H54 (cell line): ENCODE measurements at places on chromosomes 2 and 18.

DNA sequence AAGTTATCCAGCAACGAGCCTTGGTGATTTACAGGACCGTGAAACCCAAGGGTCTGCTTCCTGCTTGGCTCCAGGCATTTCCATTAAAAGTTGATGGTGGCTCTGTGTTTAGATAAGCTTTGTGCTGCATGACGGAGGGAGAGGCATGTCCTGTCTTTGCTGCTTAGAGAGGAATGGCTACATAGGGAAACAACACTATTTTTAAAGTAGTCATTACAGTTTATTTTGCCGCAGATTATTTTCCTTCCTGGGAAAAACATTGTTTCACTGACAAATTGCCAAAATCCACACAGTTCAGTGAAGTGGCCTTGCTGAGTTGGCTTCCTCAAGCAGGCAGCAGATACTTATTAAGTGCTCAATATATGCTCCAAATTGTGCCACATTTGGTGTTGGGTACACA lies 98.5 kb downstream of the THSD7B start:
- no peak for DNase-seq

GRCh38 chr2:138201286-138201685 lies 237.0 kb downstream of the HNMT start:
- DNase-seq: no peak

DNA sequence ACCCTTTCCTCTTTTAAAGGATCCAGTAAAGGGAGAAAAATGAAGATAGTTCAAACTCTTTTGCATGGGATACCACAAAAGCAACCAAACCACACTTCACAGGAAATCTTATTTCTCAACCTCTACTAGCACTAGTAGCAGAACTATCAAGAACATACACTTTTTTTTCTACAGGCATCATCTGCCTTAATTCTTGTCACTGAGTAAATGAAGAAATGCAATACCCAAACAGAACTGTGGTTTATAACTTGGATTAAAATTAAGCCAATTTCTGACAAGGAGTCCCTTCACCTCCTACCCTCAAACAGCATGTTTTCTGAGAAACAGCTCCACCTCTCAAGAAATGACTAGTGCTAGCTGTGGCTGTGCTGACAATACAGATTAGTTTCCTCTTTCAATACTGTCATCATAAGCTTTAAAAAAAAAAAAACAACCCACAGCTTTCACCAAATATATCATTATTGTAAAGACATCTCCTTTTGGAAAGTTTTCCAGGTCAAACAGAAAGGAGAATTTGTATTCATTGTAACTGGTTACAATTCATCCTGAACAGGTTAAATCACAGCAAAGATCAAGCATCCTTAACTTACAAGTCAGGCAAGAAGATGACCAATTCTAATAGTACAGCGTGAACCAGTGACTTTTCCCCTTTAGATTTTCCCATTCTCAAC lies 44.4 kb downstream of the PTPN2 start:
- no peak for DNase-seq

- DNase-seq: no peak
Measured at GRCh38 chr2:181743723-181744031, 63.4 kb upstream of the NEUROD1 start.

DNA sequence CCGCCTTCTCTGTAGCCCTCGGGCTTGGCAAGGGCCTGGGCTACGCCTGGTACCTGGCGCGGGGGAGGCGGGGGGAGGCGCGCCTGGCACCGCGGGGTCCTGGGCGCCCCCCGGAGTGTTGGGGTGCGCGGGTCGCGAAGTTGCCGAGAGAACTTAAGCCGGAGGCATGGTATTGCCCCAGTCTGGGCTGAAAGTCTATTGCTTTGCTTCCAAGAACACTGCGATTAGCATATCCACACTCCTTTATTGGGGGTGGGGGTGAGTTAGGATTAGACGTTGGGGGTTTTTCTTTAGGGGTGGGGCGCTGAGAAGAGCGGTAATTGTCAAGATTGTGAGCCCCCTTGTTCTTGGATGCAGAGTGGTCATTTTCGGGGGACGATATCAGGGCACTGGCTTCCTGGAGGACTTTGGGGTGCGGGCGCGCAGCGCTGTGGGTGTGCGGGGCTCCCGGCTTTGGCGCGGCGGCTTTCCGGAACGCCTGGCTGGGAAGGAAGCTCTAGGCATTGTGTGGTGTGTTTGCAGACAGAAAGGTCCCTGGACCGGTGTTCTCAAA lies 798 bp downstream of the TANC1 start:
- no peak for DNase-seq

DNA sequence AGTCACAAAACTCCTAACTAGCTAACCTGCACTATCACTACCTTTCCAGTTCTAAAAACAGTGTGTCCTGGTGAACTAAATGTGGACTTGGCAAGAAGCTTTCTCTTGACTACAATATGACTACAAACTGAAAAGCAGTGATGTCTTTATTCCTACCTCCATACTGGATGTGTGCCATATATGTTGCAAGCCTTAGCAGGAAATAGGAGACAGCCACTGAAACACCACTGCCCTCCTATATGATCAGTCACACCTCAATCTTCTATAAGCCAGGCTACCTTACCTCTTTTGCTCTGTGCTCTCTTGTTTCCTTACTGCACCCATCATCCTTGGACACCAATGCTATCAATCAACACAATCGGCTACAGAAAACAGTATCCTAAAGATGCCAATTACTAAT lies 34.1 kb downstream of the SS18 start:
- no peak for DNase-seq

GRCh38 chr2:6694555-6694954 lies 171.2 kb downstream of the CMPK2 start:
- DNase-seq: no peak

- no peak for DNase-seq
Measured at GRCh38 chr2:77025714-77026113, 496.5 kb downstream of the LRRTM4 start.

DNA sequence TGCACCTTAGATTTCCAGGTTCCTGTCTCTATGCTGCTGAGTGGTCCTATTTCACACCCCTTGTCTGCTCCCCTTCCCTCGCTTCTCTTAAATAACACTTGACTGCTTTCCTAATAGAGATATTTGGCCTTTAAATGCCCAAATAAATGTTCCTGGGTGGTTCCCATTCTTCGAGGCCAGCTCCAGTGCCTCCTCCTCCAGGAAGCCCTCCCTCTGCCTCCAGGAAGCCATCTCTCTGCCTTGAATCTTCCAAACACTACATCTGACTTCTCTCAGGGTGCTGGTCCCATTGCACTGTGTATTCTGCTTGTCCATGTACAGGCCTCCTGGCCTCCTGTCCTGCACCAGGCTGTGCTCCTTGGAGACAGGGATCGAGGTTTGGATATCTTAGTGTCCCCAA lies 14.2 kb downstream of the EHD3 start:
- no peak for DNase-seq

DNA sequence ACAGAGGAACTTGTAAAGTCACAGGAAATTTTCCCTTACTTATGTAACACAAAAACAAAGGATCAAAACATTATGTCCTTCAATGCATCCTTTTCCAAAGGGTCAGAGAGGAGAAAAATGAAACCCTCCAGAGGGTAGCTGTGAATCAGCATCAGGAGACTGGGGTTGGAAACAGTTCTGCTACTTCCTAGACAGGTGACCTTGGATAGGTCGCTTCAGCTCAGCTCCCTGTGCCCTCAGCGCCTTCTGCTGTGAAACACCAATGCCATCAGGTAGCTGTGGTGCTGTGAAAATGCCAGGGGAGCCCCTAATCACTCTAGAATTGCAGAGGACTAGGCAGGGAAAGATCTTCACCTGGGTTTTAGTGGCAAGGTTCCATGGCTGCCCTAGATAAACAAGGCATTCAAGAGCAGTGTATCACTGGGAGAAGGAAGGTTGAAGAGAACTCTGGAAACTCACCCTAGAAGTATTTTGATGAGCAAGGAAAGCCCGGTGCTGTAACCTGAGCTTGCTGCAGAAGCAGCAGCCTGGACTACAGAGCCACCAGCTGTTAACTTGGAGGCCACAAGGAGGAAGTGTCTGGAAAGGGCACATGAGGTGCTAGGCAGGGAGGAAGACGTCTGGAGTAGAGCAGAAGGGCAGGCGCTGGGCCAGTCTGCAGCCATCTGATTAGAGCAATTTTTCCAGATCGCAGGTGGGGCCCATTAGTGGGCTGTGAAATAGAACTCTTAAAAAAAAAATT lies 100.7 kb upstream of the MCFD2 start:
- peak; percentile 99 for DNase-seq

GRCh38 chr2:4188561-4188960 lies 485.2 kb downstream of the DCDC2C start:
- no peak for DNase-seq

GRCh38 chr2:118902266-118903028 lies 39.5 kb upstream of the MARCO start:
- DNase-seq: no peak

- DNase-seq: no peak
Measured at GRCh38 chr2:101893681-101894381, 97.9 kb upstream of the IL1R2 start.

- no peak for DNase-seq
Measured at GRCh38 chr2:63506320-63506719, 82.0 kb downstream of the WDPCP start.

DNA sequence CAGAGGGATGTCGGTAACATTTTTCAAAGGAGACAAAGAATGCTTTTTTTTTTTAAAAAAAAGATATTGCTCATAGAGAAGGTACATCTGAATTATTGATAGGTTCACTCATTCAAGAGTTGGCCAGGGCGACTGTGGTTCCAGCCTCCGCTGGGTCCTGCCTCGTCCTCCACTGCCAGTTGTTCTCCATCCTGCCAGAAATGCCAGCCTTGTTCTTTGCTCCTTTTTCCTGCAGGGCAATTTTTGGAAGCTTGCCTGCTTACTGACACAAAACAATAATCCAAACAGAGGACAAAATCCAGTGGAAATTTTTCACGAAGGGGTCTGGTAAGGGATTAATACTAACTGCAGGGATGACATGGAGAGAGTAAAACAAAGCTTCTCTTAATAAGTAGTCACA lies 1113.0 kb downstream of the CBLN2 start:
- DNase-seq: no peak

DNA sequence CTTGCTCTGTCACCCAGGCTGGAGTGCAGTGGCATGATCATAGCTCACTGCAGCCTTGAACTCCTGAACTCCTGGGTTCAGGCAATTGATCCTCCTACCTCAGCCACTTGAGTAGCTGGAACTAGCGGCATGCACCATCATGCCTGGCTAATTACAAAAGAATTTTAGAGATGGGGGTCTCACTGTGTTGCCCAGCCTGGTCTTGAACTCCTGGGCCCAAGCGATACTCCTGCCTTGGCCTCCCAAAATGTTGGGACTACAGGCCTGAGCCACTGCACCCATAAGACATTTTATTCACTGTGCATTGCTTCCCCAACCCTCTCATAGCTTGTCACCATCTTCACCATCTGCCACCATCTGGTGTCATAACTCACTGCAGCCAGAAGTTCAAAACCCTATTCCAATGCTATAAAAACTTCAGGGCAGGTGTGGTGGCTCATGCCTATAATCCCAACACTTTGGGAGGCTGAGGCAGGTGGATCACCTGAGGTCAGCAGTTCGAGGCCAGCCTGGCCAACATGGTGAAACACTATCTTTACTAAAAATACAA lies 78.7 kb downstream of the NCAPH start:
- no peak for DNase-seq

- DNase-seq: no peak
Measured at GRCh38 chr2:148907085-148907785, 32.2 kb downstream of the KIF5C start.

DNA sequence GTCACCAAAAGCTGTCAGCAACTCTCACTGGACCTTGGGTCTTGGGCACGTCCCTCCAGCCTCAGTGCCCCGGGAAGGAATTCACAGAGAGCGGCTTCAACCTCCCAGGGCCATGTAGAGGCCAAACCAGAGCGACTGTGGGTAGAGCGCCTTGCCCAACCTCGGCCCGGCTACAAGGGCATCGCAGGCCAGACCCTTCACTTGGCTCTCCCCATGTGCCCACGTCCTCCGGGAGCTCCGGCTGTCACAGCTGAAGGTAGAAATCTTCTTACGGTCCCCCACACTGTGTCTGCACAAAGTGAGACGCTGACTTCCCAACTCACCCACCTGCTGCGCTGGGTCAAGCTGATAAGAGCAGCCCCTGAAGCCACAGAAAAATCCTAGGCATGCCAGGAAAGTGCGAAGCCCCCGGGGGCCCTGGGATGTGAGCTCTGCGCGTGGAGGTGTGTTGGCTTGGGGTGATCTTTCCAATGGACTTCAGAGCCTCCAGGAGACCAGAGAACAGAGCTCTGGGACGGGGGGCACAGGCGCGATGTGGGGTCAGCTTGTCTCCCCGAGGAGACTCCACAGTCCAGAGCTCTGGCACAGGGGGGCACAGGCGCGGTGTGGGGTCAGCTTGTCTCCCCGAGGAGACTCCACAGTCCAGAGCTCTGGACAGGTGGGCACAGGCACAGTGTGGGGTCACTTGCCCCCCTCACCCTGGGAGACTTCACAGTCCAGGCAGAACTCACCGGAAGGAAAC lies 105.5 kb downstream of the RTP5 start:
- DNase-seq: no peak

DNA sequence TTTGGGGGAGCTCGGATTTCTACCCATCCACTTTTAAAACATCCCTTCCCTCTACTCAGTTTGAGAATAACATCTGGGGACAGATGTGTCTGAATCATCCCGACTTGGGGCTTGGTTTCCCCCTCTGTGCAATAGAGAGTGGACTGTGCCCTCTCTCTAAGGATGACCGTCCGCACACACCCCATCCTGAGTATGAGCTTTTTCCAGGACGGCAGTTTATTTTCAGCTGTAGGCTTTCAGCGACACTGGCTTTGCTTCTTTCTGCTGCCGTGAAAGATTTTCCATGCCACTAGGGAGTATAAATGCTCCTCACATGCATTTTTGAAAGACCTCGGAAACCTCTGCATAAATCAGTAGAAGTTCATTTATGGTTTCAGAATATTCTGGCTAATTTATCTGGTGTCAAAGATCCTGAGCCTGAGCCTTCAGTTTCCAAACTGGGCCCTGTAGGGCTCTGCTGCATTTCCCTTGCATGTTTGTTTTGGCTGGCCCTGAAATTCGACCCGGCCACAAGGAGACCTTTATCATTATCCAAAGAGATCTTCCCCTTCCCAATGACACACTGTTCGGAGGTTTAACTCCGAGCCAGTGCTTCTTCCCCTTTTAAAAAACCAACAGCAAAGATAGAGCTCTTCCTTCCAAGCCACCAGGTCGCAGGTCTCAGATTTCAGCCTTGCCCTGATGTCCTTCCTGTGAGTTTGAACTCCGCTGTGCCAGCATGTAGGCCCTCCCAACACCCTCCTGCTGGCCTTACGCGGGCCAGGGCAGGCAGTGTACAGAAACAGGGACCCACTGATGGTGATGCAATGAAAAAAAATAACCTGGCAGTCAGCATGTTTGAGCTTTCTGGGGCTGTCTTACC lies 53.3 kb downstream of the FECH start:
- no peak for DNase-seq
